Aorta (tissue), 5 donors: ENCODE measurements at places on chromosomes 16 and 17.

DNA sequence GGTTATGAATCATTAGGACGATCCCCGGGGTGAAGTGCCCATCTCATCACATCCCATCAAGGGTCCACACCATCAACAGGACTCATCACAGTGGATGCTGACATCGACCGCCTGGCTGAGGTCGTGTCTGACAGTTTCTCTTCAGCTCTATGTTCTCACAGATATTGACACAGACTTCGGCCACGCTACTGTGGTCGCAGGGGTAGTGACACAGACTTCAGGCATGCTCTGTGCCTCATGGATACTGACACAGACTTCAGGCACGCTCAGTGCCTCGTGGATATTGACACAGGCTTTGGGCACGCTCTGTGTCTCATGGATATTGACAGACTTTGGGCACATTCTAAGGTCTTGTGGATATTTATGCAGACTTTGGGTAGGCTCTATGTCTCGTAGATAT lies 50.1 kb downstream of the KLHDC4 start:
- DNase-seq = no peak

GRCh38 chr17:19292377-19292711 lies 55.2 kb downstream of the EPN2 start:
- no peak for DNase-seq

- DNase-seq = no peak
These were observed 5.2 kb downstream of the EPOP start for GRCh38 chr17:38669520-38669919.

- DNase-seq = peak; percentile 72
These were observed 89.0 kb upstream of the DNAH17 start for GRCh38 chr17:78665952-78666920.
